ENCODE measurements at places on chromosomes 2 and 18. TPM values are rescaled to one million over a fixed set of nuclear protein-coding genes. Genes with fewer than 3 reads are reported as not detected.

Gene CABLES1
- total RNA-seq: 0.47 TPM

Gene METTL4
- total RNA-seq: 4.8 TPM

Gene ASB18
- total RNA-seq: not detected

Gene ATRAID
- total RNA-seq: 70.0 TPM

Gene MC2R
- total RNA-seq: not detected

Gene APCDD1
- not detected for total RNA-seq

Gene SPC25
- 0.22 TPM for total RNA-seq

Gene PRSS56
- total RNA-seq: not detected

Gene SERPINB3
- total RNA-seq: not detected

Gene COL5A2
- total RNA-seq: 0.39 TPM
